ENCODE measurements at places on chromosomes 2 and 18. TPM values are rescaled to one million over a fixed set of nuclear protein-coding genes. Genes with fewer than 3 reads are reported as not detected.

The SP140L gene
- 0.92 TPM for total RNA-seq

The ANKRD30BL gene
- total RNA-seq = 21.7 TPM

The CYP26B1 gene
- total RNA-seq = 2.1 TPM

The ECEL1 gene
- 27.0 TPM for total RNA-seq

The SLC11A1 gene
- 3.5 TPM for total RNA-seq

The DNAH7 gene
- total RNA-seq = 21.7 TPM

The PRKAG3 gene
- not detected for total RNA-seq

The TNS1 gene
- total RNA-seq = 12.7 TPM

The L3MBTL4 gene
- 19.8 TPM for total RNA-seq

The REG1A gene
- 0.46 TPM for total RNA-seq

The IL36RN gene
- not detected for total RNA-seq

The MC4R gene
- total RNA-seq = 14.8 TPM

The IL1B gene
- 1.2 TPM for total RNA-seq

The RNF125 gene
- total RNA-seq = 4.4 TPM

The TUBB6 gene
- 24.0 TPM for total RNA-seq

The NXPH2 gene
- 19.4 TPM for total RNA-seq

The PLGLB1 gene
- 7.4 TPM for total RNA-seq

The IGFBP5 gene
- 59.3 TPM for total RNA-seq

The KCNG2 gene
- 0.69 TPM for total RNA-seq

The CPLX4 gene
- total RNA-seq = not detected

Measured in diencephalon (tissue), 1 donor.